Activated T-cell treated with anti-CD3 and anti-CD28 coated beads for 1 hour (primary cell): ENCODE measurements at places on chromosomes 7 and 10.

- no peak for DNase-seq
These were observed 20.7 kb downstream of the ZNF107 start for GRCh38 chr7:64686493-64687184.

DNA sequence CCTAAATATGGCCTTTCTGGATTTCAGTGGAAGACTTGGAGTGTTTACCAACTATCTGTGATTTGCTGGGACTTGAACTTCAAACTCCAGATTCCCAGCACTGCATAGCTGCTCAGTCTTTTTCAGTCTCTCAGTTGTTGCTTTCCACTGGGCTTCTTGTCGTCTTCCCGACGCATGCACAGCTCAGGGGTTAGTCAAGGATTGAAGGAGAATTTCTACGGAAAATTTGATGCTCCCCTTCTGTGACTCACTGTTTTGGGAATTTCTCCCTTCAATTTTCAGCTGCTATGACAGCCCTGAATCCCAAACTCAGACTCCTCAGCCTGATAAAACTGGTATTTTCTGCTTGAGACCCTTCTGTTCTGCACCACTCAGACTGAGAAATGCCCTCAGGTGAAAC lies 91.7 kb downstream of the CYP26A1 start:
- DNase-seq: no peak

- DNase-seq: no peak
These were observed 206.1 kb downstream of the CREB5 start for GRCh38 chr7:28618383-28618782.

DNA sequence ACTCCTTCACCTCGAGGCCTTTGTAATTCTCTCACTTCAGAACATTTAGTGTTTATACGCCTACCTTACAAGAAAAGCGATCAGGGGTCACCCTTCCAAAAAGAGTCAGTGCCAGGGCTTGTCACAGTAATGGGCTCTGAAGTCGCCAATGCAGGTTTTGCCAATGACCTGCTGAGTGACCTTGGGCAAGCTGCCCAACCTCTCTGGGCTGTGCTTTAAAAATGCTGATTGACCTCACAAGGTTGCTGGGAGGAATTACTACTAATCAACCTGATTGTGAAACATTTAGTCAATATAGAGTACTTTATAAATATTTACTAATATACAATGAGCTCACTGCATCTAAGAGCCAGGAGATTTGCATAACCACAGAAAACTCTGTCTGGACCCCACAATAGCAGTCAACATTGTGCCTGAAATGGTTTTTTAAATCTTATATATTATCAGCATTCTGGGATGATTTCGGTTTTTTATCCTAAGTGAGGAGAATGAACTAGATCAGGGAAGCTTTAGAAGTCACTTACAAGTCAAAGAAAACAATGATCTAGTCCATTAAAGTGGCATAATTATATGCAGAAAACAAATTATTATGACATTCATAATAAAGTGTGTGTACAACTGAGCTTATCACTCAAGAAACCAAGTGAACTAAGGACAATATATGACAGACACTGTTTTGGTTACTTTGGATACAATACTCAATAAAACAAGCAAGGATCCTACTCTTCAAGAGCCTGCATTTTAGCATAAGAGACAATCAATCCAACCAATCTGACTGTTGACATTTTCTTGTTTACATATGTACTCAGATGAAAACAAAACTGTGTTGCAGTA lies 290.5 kb downstream of the SORCS1 start:
- DNase-seq: no peak

DNA sequence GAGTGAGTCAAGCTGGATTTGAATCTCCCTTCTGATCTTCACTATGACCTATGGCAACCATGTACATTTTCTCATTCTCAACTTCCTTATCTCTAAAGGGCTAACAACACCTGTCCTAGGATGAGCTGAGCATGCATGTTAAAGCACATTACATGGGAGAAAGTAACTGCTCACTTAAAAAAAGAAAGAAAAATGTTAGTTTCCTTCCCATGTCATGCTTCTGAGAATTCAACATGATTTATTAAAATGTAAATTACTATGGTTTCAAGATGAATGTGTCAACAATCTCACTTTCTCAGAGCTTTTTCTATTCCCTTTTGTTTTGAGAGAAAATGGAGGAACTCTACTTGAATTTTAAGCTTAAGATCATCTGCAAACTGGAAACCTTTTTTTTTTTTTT lies 295.3 kb downstream of the SKIDA1 start:
- no peak for DNase-seq

DNA sequence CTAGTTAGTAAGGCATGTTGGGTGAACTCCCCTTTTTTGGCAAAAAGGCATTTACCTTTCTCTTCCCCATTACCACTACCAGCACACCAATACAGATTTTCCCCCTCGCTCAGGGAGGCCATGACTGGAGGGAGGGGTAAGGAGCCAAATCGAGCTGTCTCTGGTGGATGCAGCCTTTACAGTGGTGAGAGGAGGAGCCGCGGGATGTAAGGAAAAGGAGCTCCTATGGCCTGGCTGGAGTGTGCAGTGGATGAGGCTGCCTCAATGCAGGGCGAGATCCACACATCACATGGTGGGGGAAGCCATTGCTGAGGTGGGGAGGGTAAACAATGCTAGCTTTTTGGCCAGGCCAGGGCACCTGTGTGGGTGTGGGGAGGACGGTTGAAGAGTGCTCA lies 416.2 kb downstream of the EXOC4 start:
- no peak for DNase-seq

DNA sequence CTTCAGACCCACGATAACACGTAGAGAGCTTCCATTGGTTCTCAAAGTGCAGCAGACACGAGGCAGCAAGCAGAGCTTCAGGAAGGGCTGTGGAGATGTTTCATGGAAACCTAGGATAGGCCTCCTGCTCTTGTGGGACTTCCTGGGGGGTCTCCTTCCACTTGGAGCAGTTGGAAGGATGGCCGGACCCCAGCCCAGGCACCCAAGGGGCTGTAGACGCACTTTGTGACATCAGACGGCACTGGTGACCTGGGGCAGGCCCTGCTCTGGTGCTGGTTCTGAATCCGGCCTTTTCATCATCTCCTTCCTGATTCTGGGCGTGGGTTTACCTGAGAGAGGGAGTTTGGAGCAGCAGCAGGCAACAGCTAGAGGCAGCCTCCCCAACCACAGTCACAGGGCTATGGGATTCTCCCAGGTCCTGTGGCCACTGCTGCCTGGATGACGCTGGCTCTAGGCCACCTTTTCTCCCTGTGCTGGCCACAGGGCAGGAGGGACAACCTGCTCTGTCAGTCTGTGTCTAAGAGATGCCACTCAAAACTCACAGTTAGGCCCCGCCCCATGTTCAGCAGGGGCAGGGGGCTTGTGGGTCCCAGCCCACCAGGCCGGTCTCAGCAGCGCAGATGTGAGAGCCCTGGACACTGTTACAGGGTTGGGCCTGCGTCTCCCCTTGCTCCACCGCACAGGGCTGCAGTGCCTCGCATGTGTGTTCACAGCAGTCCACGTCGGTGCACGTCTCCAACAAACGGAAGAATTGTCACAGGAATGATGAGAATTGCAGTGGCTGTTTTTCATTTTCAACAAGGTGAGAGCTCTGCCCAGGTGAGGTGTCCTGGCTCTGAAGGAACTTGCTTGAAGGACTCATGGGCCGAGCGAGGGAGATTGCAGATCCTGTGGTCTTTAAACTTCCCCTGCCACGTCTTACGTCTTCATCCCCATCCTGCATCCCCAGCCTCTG lies 569.3 kb downstream of the TCERG1L start:
- no peak for DNase-seq

DNA sequence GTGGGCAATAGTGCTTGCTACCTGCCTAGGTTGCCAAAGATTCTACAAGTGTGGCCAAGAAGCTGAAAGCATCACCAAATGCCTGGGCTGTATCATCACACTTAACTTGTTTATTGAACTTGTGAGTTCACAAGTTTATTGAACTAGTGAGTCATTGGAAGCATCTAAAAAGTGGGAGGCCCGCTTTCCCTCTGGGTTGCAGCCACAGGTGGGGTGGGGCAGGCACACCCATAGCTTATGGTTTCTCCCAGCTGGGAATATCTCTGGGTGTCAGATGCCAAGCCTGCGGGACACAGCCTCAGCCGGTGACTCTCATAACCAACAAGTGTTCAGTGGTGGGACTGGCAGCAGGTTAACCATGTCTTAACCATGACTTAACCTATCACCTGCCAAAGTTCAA lies 145.9 kb upstream of the FAM13C start:
- DNase-seq: no peak

DNA sequence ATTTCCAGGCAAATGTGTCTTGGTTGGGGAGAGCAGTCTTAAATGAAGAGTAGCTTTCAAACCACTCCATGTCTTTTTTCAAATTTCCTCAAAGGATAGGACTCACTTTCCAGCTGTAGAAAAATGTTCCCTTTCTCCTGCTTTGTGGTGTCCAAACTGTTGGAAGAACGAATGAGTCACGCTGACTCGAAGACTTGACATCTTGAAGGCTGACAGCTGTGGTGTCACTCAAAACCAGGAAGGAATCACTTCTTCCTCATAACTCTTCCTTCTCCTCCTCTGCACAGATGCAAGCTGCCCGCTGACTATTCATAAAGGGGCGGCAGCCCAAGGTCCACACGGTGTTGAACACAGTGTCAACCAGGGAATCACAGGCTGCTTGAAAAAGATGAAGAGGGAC lies 19.2 kb downstream of the PLA2G12B start:
- DNase-seq: no peak

DNA sequence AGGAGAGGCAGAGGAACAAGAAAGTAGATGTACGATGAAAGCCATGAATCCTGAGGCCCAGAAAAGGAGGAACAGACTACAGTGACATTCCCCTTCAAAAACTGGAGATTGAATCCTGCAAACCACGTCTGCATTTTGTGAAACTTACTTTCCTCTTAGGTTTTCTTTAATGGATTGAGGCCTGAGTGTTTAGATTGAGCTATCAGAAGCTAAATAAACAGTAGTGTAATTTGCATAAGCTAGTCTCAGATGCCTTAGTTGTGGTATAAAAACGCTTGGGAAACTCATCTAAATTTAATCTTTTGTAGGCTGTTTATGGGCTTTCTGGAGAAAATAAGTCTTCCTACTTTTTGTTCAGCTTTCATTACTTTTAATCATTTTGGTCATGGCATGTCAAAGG lies 94.8 kb upstream of the HDAC9 start:
- DNase-seq: no peak

DNA sequence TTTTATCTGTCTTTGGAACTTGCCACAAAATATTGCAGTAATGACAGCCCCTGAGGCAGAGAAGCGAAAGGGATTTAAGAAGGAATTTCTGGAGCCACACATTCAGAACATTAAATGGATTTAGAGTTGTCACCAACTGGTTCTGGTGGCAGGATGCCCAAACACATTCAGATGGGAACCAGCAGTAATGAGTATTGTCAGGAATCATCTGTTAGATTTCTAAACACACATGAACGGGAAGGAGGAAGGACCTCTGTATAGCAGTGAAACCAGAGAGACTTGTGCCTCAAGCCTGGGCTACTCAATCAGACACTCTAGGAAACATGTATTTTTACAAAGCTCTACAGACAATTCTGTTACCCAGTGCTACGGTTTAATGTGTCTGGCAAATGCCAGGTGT lies 103.8 kb upstream of the CCNY start:
- no peak for DNase-seq

GRCh38 chr10:118112543-118113125 lies 65.9 kb upstream of the RAB11FIP2 start:
- no peak for DNase-seq

- DNase-seq: no peak
These were observed 268.1 kb upstream of the FZD8 start for GRCh38 chr10:35910234-35910633.

DNA sequence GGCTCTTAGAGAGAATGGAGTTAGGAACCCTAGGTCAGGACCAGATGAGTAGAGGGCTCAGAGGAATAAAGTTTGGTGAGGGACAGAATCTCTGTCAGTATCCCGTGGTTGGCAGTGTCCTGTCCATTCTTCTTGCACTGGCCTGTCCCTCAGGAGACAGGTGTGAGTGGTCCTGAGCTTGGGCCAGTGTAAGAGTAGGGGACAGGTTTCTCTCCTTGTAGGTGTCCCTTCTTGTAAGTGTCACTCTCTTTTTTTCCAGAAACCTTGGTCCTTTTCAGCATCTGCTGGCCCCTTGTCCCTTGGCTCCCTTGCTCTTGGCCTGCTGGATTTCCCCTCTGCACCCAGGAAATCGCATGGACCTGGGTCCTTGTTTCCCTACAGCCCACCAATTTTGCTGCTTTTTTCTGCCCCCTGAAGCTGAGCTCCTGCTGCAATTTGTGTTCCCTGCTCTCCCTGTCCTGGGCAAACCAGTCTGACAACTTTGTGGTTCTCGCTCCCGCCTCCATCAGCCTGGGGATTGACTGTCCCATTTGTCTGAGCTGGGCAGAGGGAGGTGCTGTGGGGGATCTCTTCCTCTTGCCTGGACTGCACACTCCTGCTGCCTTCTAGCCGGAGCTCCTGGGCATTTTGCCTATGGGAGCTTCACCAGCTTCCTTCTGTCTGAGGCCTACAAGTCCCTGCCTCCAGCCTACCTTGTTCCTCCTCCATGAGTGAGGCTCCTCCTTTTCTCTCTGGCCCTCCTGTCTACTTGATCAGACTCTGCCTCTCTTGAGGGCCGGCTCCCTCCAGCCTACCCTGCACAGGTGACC lies 6.5 kb downstream of the TSPAN14 start:
- no peak for DNase-seq

GRCh38 chr10:77374189-77374656 lies 263.4 kb downstream of the KCNMA1 start:
- DNase-seq: no peak

DNA sequence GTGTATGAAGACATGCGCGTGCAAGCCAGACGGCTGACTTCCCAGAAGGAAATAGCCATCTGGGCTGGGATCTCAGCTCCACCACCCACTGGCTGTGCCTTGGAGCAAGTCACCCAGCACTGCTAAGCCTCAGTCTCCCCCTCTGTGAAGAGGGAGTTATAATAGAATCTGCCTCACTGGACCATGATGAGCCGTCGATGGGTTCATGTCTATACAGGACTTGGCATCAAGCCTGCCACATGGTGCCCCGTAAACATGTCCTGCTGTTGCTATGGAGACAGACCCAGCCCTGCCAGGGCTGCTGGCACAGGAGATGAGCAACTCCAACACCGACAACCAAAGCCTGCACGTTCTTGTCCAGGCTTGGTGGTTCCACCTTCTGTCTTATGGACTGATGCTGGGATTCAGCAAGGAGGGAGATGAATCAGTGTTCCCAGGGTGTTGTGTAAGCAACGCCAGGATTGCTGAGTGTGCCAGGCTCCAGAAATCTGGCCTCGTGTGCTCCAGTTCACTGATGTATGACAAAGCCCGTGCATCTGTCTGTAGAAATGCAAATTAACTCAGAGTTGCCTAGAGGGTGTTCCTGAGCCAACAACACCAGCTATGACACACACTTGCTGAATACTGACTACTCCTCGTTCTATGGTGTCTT lies 5.6 kb downstream of the GPR15LG start:
- DNase-seq: no peak

- no peak for DNase-seq
These were observed 214.1 kb downstream of the ADARB2 start for GRCh38 chr10:1523221-1523620.

- no peak for DNase-seq
These were observed 1.7 kb upstream of the ZNF853 start for GRCh38 chr7:6613706-6614105.

GRCh38 chr10:9734218-9734617 lies 1283.5 kb upstream of the CELF2 start:
- DNase-seq: no peak
